HT-29 (cell line): ENCODE measurements at places on chromosomes 2 and 18. TPM values are rescaled to one million over a fixed set of nuclear protein-coding genes. Genes with fewer than 3 reads are reported as not detected.

Gene FECH
- 16.9 and 37.2 TPM in 2 replicates for total RNA-seq

Gene KLHL41
- not detected in 2 replicates for total RNA-seq

Gene IL36A
- not detected in 2 replicates for total RNA-seq

Gene COLEC12
- total RNA-seq = not detected in 2 replicates

Gene ABCA12
- not detected in 2 replicates for total RNA-seq

Gene CYP27A1
- 1.4 and 2.4 TPM in 2 replicates for total RNA-seq

Gene UGT1A8
- 43.6 and 56.6 TPM in 2 replicates for total RNA-seq

Gene EIF2AK2
- 11.7 and 14.5 TPM in 2 replicates for total RNA-seq

Gene GPR35
- 176 and 180 TPM in 2 replicates for total RNA-seq

Gene MYL1
- not detected in 2 replicates for total RNA-seq

Gene TLX2
- 0.08 TPM in 1 of 2 replicates, not detected in the other for total RNA-seq

Gene C2orf72
- 2.1 and 4.1 TPM in 2 replicates for total RNA-seq

Gene BIN1
- 119 and 126 TPM in 2 replicates for total RNA-seq

Gene RNMT
- 9.8 and 10.0 TPM in 2 replicates for total RNA-seq

Gene ARHGEF33
- 1.9 TPM in 1 of 2 replicates, not detected in the other for total RNA-seq

Gene CXCR1
- total RNA-seq = not detected in 2 replicates

Gene CD207
- total RNA-seq = not detected in 2 replicates

Gene LIMS3
- 1.3 and 2.0 TPM in 2 replicates for total RNA-seq

Gene LIPT1
- 2.8 and 6.4 TPM in 2 replicates for total RNA-seq

Gene CDK5R2
- total RNA-seq = not detected in 2 replicates

Gene GCKR
- 0.76 and 1.4 TPM in 2 replicates for total RNA-seq

Gene MREG
- 11.9 and 13.8 TPM in 2 replicates for total RNA-seq

Gene B3GNT7
- 3.2 and 3.6 TPM in 2 replicates for total RNA-seq

Gene YWHAQ
- 294 and 342 TPM in 2 replicates for total RNA-seq

Gene DPP4
- 12.7 and 19.0 TPM in 2 replicates for total RNA-seq

Gene UCN
- 4.9 and 5.6 TPM in 2 replicates for total RNA-seq

Gene MTX2
- total RNA-seq = 47.7 and 50.7 TPM in 2 replicates

Gene SCN2A
- not detected in 2 replicates for total RNA-seq

Gene COL4A4
- not detected in 2 replicates for total RNA-seq

Gene CRACDL
- 7.6 and 9.5 TPM in 2 replicates for total RNA-seq

Gene CNNM4
- total RNA-seq = 10.3 and 11.9 TPM in 2 replicates

Gene HOXD12
- total RNA-seq = 2.2 TPM in 1 of 2 replicates, not detected in the other

Gene CCDC68
- total RNA-seq = 1.1 TPM in 2 replicates

Gene KCNG2
- total RNA-seq = not detected in 2 replicates

Gene CLIP4
- 9.1 and 11.3 TPM in 2 replicates for total RNA-seq

Gene HS1BP3
- 22.6 and 23.0 TPM in 2 replicates for total RNA-seq

Gene FBXO36
- total RNA-seq = 0.48 and 0.81 TPM in 2 replicates

Gene GKN1
- not detected in 2 replicates for total RNA-seq

Gene PGAP1
- 2.7 and 2.9 TPM in 2 replicates for total RNA-seq

Gene RGPD3
- 0.03 TPM in 1 of 2 replicates, not detected in the other for total RNA-seq

Gene TMEM127
- 26.2 and 33.1 TPM in 2 replicates for total RNA-seq

Gene INPP5D
- total RNA-seq = 26.9 and 28.6 TPM in 2 replicates

Gene DNAH6
- total RNA-seq = 0.03 and 0.05 TPM in 2 replicates

Gene RNF125
- 1.7 and 2.1 TPM in 2 replicates for total RNA-seq

Gene PLCD4
- total RNA-seq = not detected in 2 replicates

Gene ADD2
- total RNA-seq = 0.71 and 0.73 TPM in 2 replicates

Gene LRRC30
- not detected in 2 replicates for total RNA-seq

Gene UPP2
- total RNA-seq = not detected in 2 replicates

Gene GNLY
- not detected in 2 replicates for total RNA-seq

Gene CRYGC
- total RNA-seq = not detected in 2 replicates

Gene PLEKHH2
- total RNA-seq = 1.5 and 3.8 TPM in 2 replicates

Gene C2orf80
- not detected in 2 replicates for total RNA-seq

Gene PLCL1
- total RNA-seq = 0.08 and 0.13 TPM in 2 replicates

Gene SCN7A
- total RNA-seq = not detected in 2 replicates
